ENCODE measurements at places on chromosomes 11 and 22. TPM values are rescaled to one million over a fixed set of nuclear protein-coding genes. Genes with fewer than 3 reads are reported as not detected.
A peak's percentile ranks its signal among the peaks of the same experiment; 100 is the strongest.

Gene MRGPRE
- total RNA-seq = 0.29 TPM

DNA sequence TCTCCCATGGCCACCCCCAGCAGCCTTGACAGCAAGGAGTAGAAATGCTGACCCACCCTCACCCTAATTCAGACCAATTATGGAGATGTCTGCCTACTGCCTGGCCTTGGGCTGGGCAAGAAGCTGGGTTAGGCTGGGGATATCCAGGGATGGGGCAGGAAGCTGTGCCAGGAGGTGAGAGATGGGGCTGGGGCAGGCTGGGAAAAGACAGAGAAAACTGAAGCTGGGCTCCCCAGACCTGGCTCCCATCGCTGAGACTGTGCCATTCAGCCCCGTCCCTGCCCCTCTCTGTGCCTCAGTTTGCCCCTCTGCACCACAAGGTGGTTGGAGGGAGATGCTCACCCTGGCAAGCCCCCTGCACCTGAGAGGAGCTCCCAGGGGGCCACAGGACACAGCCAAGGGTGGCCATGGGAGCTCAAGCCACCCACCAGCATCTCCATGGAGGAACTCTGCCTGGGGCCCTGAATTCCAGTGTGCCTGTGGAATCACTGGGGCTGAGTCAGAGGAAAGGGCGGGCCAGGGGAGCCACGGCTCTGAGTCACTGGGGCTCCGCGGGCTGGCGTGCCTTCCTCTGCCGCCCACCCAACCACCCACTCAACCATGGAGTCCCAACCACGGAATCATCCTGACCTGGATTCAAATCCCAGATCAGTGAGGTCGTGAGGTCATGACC is 6.0 kb upstream of the CARD10 start:
- DNase-seq = no peak

DNA sequence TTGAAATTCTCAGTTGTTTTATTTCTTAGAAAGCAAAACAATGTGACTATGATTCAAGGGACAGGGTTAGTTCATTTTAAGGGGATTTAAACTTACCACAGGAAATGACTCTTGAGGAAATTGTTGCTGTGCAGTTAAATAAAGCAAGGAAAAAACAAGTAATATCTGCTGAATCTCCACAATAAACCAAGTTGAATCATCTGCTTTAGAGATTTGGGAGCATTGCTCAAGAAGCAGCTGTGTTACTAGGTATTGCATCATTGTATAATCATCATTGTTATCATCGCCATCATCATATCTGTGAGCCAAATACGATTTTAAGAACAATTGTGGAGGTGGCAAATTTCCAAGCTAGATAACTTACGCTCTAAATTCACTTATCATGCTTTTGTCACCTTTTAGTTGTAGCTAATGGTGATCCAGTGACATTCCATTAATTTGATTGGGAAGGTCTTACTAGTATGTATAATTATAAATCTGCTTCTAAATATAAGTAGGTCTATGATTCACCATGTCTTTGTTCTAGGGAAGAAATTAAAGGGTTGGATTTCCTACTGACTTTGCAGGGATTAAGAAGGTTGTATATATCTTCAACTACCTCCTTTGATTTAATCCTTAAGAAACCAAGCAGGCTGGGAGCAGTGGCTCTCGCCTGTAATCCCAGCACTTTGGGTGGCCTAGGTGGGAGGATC is 19.9 kb downstream of the MMP10 start:
- DNase-seq = no peak

Gene SSH3
- total RNA-seq = 107 TPM

- no peak for DNase-seq
Observed at GRCh38 chr11:47184711-47185304, 1.4 kb downstream of the PACSIN3 start.

Gene MAJIN
- total RNA-seq = not detected

Gene MMP12
- 1.7 TPM for total RNA-seq

DNA sequence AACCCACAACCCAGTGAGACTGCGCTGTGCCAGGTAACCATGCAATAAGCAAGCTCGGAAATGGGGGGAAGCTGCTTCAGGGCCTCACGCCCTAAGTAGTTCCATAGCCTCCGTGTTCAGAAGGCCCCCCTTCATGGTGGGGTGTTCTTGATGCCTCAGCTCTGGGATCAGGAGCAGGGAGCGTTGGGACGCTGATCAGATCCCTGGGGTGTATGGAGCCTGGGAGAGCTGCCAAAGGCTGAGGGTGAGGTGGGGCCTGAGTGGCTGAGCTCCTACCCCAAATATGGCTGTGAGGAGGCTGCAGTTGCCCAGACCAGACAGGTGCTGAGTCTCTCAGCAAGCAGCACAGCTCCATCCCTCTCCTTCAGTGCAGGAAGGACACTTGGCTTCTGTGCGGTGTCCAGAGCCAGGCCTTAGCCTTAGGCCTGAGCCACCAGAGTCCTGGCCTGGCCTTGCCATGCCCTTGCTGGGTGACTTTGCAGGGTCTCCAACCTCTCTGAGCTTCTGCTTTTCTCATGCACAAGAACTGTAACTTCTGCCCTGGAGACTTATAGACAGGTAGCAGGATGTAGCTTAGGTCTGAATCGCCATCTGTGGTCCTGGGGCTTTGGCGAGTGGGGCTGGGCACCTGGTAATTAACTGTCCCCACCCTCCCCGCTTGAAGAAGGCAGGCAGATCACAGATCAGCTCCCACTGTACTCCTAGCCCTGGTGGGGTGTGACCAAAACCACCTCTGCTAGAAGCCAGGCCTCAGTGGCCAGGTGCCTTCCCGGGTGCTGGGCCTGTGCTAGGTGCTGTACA is 5.3 kb downstream of the MMP11 start:
- no peak for DNase-seq

DNA sequence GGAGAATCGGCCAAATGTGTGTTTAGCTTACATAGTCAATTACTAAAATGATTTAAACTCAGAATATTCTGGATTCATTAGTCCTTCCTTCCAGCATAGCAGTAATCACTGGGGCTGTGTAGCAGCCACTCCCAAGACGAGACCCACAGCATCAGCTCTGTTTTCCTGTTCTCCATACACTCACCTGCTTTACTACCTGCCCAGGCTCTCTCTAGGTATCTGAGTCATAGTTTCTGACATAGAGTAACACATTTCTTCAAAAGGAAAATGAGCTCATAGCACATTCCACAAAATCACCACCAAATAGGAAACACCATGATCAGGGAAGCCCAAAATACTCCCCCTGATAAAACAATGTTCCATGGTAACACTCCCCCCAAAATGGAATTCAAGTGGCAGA is 22.9 kb downstream of the MORC2 start:
- no peak for DNase-seq

DNA sequence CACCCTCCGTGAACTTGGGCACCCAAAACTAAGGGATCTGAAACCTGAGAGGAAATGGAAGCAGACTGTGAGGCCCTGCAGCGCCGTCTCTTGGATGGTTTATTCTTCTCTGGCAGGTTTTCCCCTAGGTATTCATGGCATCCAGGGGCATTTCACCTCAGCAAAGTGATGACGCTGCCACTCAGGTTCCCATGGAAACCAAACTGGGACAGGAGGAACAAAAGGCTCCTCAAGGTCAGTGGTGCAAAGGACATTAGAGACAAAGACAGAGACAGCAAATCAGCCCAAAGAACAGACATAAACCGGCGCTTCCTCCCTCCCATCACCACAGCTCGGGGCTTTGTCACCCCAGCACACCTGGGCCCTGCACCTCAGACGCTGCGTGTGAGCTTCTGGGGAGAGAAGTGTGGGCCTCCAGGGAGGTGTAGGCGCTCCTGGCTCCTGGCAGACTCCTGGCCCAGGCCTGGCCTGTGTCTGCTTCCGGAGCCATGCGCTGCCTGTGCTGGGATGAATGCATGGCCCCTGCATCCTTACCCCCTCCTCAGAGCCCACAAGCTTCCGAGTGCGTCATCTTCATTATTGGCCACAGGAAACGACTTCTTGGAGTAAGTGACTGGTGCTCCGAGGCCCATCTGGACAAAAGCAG is 5.9 kb downstream of the TP53AIP1 start:
- DNase-seq = no peak

GRCh38 chr11:78044706-78045105 is 19.0 kb upstream of the THRSP start:
- DNase-seq = peak; percentile 90

Gene ACP2
- 48.5 TPM for total RNA-seq

DNA sequence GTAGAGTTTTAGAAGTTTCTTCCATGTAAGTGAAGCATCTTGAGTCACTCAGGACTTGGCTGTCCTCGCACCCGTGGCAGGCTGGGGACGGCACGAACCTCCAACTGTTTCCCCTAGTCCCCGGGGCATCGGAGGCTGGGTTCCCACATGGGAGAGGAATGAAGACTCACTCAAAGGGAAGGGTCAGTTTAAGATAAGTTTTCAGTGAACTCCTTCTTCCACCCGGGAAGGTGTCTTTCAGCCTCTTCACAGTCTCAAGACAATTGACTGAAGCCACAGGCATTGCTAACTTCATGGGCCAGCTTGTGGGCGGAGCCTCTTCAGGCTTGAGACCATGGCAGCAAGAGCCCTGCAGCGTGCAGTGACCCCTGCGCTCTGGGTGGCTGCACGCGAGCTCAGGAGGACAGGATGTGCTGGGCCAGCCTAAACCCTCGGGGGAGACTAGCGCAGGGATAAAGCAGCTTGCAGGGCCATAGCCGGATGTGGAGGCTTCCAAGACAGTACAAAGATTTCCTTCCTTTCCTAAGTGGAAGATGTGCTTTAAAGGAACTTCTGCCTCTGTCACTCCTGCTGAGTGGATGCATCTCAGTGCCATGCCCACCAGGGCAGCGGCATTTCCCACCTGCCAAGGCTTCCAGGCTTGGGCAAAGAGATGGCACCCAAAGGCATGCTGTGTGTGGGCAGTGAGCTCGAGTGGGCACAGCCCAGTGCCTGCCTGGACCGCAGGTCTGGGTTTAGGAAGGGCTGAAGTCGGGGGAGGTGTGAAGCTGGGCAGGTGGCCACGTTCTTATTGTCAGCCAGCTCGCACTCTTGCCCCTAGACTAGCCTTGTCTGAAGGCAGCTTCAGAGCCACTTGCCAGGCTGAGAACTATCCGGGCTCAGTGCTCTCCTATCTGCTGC is 32.9 kb downstream of the PPIL2 start:
- DNase-seq = no peak

DNA sequence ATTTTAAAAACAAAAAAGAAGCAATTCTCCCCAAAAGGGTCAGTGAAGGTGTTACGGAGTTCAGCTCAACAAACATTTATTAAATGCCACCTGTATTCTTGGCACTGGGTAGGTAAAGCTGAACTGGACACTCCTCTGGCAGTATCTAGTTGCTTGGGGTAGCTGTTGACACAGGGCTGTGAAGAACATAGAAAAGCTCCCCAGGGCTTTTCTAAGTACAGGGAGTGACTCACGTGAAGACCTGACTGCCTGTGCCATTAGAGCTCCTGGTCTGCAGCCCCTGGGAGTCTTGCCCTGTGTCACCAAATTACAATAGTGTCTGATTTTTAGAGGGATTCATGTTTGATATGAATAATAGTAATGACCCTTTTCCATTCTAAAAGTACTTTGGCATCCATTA is 43.6 kb downstream of the COA4 start:
- no peak for DNase-seq

DNA sequence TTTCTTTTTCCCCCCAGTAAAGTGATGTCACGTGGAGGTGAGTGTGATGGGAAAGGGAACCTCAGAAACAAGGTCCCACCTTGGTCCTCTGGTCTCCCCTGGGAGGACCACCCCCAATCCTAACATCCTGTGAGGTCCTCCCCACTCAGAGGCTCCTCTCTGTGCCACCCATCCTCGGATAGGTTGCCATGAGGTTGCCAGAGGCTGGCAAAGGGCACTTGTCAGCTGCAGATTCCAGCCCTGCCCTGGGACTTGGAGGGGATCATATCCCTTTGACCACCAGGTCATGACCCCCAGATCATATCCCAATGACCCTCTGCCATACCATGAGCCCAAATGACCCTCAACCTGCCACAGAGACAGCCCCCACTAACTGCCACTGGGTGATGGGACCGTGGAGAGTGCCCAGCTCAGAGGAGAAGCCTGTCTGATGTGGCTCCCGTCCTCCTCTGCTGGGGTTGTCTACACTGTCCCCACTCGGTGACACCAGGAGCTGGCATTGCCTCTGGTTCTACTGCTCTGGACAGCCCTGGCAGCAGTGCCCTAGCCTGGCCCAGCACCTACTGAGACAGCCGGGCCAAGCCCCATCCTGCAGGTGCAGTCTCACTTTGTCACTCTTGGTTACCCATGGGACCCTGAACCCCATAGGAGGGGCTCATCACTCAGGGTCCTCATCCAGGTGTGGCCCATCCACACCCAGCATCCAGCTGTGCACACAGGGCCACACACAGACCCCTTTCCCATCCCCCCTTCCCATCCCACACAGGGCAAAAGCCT is 90.2 kb upstream of the KCNQ1OT1 start:
- no peak for DNase-seq

GRCh38 chr11:20021212-20021611 is 139.1 kb downstream of the DBX1 start:
- no peak for DNase-seq

- DNase-seq = no peak
Observed at GRCh38 chr11:131063638-131064037, 147.4 kb upstream of the SNX19 start.

DNA sequence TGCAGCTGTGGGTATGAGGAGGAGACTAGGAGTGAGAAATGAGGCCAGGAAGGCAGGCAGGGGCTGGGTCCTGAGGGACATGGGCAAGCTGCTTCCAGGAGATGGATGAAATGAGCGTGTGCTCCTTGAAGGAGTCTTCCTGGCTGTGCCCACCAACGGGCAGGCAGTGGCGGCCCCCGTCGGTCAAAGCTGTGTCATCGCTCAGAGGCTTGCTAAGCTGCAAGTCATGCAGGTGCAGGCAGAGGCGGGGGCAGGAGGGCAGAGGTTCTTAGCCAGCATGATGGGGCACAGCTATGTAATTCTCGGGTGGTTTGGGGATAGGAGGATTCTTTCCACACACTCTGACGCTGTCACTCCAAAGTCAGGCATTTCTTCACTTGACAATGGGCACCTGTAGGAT is 12.5 kb upstream of the PEX26 start:
- DNase-seq = no peak

Gene ETS1
- total RNA-seq = 39.4 TPM

DNA sequence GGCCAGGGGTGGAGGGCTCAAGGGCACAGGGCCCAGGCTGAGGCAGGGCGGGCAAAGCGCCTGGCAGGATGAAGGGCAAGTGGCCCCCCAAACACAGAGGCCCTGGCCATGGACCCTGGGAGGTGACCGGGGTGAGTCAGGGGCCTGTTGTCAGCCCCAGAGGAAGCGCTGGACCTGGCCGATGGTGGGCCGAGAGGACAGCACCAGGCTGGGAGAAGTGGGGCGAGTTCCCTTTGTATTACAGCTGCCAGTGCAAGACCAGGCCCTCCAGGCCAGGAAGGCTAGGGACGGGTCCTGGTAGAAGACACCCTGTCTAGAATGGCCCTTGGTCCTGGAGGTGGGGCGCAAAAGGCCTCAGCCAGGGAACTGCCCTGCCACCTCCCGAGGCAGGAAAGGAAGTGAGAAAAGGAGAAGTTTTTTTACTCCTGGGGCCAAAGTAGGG is 12.8 kb downstream of the CXCR5 start:
- no peak for DNase-seq
